Foreskin keratinocyte (primary cell): ENCODE measurements at places on chromosomes 11 and 22. TPM values are rescaled to one million over a fixed set of nuclear protein-coding genes. Genes with fewer than 3 reads are reported as not detected.

HINFP gene
- total RNA-seq: 10.1 and 10.2 TPM in 2 replicates

OR6T1 gene
- not detected in 2 replicates for total RNA-seq

SHANK3 gene
- total RNA-seq: 3.7 and 4.0 TPM in 2 replicates

CHID1 gene
- total RNA-seq: 63.7 and 66.4 TPM in 2 replicates

APOL5 gene
- not detected in 2 replicates for total RNA-seq

DMC1 gene
- total RNA-seq: 2.3 and 4.0 TPM in 2 replicates

PHF21B gene
- total RNA-seq: 0.14 and 0.27 TPM in 2 replicates

KRTAP5-10 gene
- not detected in 2 replicates for total RNA-seq

NAT10 gene
- 50.5 and 58.7 TPM in 2 replicates for total RNA-seq

CHRM1 gene
- not detected in 2 replicates for total RNA-seq

PKDREJ gene
- not detected in 2 replicates for total RNA-seq

MS4A6A gene
- not detected in 2 replicates for total RNA-seq

C11orf97 gene
- not detected in 2 replicates for total RNA-seq

OR4A47 gene
- total RNA-seq: not detected in 2 replicates

SMDT1 gene
- 16.7 and 18.6 TPM in 2 replicates for total RNA-seq

GAL3ST1 gene
- total RNA-seq: not detected in 2 replicates

FANCF gene
- 9.0 and 11.2 TPM in 2 replicates for total RNA-seq

OTUB1 gene
- total RNA-seq: 84.2 and 95.6 TPM in 2 replicates

TSGA10IP gene
- not detected in 2 replicates for total RNA-seq

RAB38 gene
- 57.5 and 75.2 TPM in 2 replicates for total RNA-seq

TNNI2 gene
- 5.6 and 8.6 TPM in 2 replicates for total RNA-seq

SLC35E4 gene
- 4.4 and 5.6 TPM in 2 replicates for total RNA-seq

F2 gene
- not detected in 2 replicates for total RNA-seq

MIOX gene
- total RNA-seq: not detected in 2 replicates

CD44 gene
- total RNA-seq: 1,058 and 1,283 TPM in 2 replicates

FZD4 gene
- total RNA-seq: 0.49 and 0.68 TPM in 2 replicates

MS4A12 gene
- total RNA-seq: not detected in 2 replicates

TBX10 gene
- not detected in 2 replicates for total RNA-seq

OR52B2 gene
- not detected in 2 replicates for total RNA-seq

RIMBP3B gene
- 0.14 TPM in 1 of 2 replicates, not detected in the other for total RNA-seq

RAG2 gene
- not detected in 2 replicates for total RNA-seq

ARVCF gene
- 10.8 and 11.7 TPM in 2 replicates for total RNA-seq

H19 gene
- total RNA-seq: 33.1 and 48.9 TPM in 2 replicates

GPHA2 gene
- total RNA-seq: not detected in 2 replicates

TRIM77 gene
- not detected in 2 replicates for total RNA-seq

ARHGAP1 gene
- total RNA-seq: 53.5 and 55.5 TPM in 2 replicates

OR51E2 gene
- not detected in 2 replicates for total RNA-seq

SLC22A9 gene
- not detected in 2 replicates for total RNA-seq

SPTBN2 gene
- total RNA-seq: 20.9 and 22.9 TPM in 2 replicates

PRG2 gene
- total RNA-seq: 0.17 TPM in 1 of 2 replicates, not detected in the other

APOA5 gene
- not detected in 2 replicates for total RNA-seq

PPP6R2 gene
- total RNA-seq: 34.2 and 34.7 TPM in 2 replicates

OR52A1 gene
- not detected in 2 replicates for total RNA-seq

DRD4 gene
- total RNA-seq: not detected in 2 replicates

FJX1 gene
- 72.5 and 92.3 TPM in 2 replicates for total RNA-seq

HBG1 gene
- total RNA-seq: not detected in 2 replicates

BTG4 gene
- total RNA-seq: 0.14 and 0.24 TPM in 2 replicates

ANO9 gene
- 19.0 and 26.0 TPM in 2 replicates for total RNA-seq

MUC5B gene
- total RNA-seq: not detected in 2 replicates

SGSM1 gene
- total RNA-seq: not detected in 2 replicates

FAT3 gene
- 0.44 and 0.46 TPM in 2 replicates for total RNA-seq

SOX6 gene
- total RNA-seq: 6.6 and 6.9 TPM in 2 replicates

NXPE2 gene
- total RNA-seq: not detected in 2 replicates

CERK gene
- total RNA-seq: 18.2 and 19.3 TPM in 2 replicates

KLHL35 gene
- 0.25 and 0.95 TPM in 2 replicates for total RNA-seq

RAG1 gene
- 1.5 and 1.7 TPM in 2 replicates for total RNA-seq

PI4KA gene
- total RNA-seq: 26.0 and 27.9 TPM in 2 replicates
